ENCODE measurements at places on chromosomes 4 and X.

DNA sequence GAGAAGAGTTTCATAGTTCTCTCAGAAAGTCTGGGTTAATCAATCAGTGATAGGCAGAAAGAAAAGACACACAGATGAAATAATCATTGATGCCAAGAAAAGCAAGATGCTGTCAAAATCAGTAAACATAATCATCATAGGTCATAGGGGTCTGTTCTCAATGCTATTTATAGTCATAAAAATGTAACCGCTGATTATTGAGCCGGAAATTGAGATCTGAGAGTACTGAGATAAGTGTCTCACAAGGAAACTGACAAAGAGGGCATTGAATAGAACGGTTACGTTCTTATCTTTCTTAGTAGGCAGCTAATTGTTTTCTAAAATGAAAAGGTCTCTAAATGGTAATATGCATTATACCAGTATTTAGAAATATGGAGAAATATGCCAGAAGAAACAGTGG is 1686.1 kb upstream of the AGA start:
- no peak for DNase-seq

GRCh38 chrX:123590842-123591486 is 141.9 kb downstream of the THOC2 start:
- no peak for DNase-seq

DNA sequence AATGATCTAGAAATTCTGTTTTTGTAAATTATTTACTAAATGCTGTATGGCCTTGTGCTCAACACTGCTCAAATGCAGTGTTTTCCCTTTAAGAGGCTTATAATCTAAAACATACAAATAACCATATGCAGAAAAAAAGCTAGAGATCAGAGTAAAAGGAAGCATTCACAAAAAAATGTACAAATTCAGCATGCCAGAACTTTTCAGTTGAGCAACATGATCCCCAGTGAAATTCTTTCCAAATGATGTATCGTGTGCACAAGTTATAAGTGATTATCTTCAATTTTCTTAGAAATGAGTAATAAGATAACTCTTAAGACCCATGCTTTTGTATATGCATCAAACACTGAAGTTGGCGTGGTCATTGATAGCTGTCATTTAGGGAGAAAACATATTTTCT is 5.0 kb downstream of the GPC3 start:
- DNase-seq = no peak

DNA sequence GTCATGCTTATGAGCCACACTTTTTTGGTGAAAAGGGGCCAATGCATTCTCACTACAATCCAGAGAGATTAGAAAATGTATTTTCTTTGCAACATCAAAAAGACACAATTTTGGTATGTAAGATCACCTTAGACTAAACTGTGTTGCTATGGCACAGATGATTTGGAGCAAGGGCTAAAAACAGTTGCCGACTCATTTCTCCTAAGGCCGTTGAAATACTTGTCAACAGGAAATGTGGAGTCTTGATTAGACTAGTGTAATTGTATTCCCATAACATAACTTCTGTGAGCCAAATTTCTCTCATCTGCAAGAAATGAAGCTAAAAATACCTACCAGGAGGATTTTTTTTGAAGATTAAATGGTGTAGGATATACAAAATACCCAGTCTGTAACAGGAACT is 2547.7 kb downstream of the ARAP2 start:
- no peak for DNase-seq

GRCh38 chr4:76429636-76430035 is 5.4 kb upstream of the SHROOM3 start:
- no peak for DNase-seq

DNA sequence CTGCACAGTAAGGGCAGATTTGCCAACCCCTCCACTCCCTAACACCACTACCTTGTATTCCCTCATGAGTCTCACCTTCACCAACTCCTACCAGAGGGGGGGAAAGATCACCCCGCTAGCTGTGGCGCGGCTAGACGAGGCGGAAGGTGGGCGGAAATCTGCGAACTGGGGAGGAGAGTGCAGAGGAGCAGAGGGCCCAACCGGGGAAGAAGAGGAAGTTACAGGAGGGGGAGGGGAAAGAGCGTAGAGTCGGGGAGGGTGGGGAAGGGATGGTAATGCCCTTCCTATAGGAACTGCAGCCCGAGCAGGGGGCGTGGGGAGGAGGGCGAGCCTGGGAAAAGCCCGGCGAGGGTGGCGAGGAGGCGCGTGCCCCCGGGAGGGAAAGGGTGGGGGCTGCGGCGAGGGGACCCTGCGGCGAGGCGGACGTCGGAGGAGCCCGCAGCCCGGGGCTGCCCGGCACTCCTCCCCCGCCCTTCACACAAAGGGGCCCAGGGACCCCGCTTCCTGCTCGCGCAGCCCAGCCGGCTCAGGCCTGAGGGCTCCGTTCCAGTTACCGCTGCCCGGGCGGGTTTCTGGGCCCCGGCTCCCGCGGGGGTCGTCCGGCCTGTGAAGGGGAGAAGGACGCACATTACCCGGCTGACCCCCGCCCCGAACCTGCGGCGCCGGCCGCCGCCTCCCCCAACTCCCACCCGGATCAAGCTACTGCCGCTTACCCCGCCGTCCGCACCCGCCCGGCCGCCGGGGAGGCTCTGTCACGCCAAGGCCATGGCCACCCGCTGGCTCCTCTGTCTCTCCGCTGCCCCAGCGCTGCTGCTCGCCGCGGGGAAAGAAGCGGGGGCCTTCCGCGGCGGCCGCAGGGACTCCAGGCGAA is 1.8 kb downstream of the RAP2C start:
- DNase-seq = peak; percentile 62

DNA sequence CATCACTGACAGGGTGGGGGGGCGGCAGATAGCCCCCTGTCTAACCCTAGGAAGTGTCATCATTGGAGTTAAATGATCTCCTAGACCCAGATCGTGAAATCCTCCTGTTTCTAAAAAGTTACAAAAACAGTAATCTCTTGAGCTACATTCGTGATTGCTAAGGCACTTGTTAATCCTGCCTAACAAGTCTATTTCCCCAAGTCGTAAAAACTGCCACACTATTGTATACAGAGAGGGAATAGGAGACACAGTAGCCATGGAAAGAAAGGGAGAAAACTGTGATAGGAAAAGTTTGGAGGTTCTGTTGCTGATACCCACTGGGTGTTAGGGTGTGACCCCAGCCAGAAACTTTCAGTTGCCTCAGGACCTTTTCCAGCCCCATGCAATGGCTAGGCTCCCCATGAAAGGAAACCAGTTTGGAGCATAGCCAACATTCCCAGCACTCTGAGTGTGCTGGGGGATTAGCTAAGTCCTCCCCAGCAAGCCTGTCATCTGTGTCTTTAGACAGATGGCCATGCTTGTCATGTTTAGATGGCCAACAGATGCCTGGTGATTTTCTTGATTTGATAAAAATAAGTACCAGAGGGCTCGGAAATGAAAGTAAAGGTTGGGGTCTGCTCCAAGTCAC is 63.3 kb upstream of the ANXA10 start:
- DNase-seq = no peak

DNA sequence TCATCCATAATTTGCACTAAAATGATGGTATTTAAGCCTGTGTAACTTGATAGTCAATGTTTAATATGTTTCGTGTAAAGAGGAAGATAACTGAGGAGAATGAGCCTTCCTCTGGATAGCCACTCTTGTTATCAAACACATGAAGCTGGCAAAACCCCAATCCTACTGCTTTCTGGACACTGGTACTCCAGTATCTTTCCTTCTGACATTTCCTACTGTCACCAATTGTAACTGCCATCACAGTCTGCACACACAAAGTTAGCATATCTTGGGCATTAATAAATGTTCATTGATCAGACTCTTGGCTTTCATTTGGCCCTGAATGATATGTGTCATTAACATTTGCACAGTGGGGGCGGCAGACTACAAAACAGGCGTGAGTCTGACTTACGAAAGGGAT is 419.1 kb downstream of the TMA16 start:
- DNase-seq = no peak

- DNase-seq = no peak
Observed at GRCh38 chr4:126869967-126870366, 762.8 kb upstream of the INTU start.

DNA sequence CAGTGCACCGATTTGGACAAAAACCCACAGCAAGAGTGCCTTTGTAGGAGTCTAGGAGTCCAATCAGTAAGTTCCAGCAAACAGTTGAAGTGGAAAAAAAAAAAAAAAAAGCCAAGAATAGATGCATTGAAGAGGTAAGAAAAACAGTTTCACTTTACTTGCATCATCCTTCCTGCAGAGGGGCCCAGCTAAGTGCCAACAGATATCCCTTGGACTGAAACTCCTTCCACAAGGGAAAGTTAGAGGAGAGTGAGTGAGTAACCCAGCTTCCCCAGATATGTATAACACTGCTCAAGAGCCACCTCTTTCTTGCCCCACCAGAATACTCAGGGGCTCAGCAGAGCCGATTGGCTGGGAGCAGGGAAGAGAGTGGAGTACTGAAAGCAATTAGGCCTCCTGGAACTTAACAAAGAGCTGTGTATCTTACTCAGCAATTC is 617.7 kb upstream of the SMIM31 start:
- DNase-seq = no peak

DNA sequence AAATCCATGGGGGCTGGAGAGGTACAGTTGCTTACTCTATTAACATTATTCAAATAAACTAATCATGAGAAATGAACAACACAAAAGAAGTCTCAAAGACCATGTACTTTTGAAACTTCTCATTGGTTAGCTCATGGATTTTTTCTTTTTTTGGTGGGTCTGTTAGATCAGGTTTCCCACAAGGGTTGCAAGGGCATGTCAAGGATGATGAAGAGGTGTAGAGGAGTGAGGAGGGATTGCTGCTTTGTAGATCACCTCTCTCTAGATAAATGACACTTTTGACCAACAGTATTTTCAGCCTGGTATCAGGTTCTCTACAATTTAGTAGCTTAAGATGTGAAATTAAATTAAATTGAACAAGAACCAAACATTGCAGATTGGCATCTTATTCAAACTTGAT is 417.9 kb upstream of the AGA start:
- DNase-seq = no peak

- DNase-seq = peak; percentile 32
Observed at GRCh38 chrX:46912603-46913491, 626 bp downstream of the JADE3 start.

Measured in activated CD4-positive, alpha-beta T cell treated with anti-CD3 and anti-CD28 coated beads, Interleukin-2, amount 50 U/mL, for 48 hours (primary cell).